Neural progenitor cell (in vitro differentiated cells): ENCODE measurements at places on chromosomes 16 and 17. TPM values are rescaled to one million over a fixed set of nuclear protein-coding genes. Genes with fewer than 3 reads are reported as not detected.

GRCh38 chr17:57425431-57425830, 169.1 kb downstream of the MSI2 start:
- DNase-seq, result no peak

Gene JMJD6
- 8.7 and 11.6 TPM in 2 replicates for total RNA-seq

- DNase-seq, result no peak
Measured at GRCh38 chr16:82055117-82055516, 20.1 kb downstream of the HSD17B2 start.

Gene CSH1
- total RNA-seq, result not detected in 2 replicates

DNA sequence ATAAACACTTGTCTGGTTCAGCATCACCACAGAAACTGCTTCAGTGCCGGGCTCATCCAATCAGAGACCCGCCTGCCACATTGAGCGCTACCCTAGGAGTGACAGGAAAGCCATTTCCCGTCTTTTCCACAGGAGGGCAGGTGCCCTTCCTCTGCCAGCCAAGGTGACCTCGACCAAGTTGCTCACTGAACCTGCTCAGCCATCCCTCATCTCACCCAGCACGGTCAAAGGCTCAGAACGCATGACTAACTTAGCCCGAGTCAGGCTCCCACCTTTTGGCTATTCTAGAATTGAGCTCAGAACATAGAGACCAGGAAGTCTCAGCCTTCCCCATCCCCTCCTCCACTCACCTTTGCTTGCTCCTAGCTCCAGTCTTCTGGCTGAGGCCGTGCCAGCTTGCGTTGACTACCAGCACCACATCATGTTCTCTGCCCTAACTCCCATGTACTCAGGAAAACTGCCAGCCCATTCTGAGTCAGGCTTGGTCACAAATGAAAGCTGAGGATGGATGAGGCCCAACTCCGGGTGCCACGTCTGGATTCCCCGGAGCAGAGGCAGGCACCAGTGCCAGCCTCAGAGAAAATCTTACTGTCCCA, 15.6 kb downstream of the MRPS23 start:
- peak; percentile 51 for DNase-seq

- no peak for DNase-seq
Measured at GRCh38 chr17:83193336-83194185, 114.2 kb downstream of the METRNL start.

DNA sequence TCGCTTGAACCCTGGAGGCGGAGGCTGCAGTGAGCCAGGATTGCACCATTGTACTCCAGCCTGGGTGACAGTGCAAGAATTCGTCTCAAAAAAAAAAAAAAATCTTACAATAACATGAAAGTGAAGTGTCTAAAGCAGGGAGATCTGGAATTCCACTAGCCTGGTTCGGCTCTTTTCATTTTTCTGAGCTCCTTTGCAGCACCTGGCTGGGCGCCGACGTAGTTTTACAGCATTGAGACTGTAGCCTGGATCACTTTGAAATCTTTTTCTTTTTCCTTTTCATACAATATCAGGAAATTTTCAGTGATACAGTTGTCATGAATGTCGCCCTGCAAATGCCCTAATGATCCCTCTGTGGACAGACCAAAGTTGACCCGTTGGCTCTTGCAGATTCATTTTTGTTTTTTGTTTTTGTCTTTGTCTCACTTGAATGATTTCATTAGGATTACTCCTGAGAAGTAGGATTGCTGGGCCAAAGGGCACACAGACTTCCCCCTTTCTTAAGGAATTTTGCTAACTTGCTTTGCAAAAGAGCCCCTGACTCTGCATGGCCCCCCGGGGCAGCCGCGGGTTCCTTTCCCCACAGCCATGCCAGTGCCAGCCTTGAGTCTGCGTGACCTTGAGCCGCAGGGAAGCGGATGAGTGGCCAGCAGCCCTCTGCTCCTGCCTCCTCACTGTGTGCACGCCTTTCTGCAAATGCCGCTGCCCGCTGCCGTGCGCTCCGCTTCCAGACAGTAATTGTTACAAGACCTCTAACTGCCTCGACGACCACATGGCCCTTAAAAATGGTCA, 28.0 kb downstream of the CRISPLD2 start:
- peak; percentile 82 for DNase-seq

- DNase-seq, result no peak
Measured at GRCh38 chr16:84517366-84517765, 12.9 kb upstream of the MEAK7 start.

DNA sequence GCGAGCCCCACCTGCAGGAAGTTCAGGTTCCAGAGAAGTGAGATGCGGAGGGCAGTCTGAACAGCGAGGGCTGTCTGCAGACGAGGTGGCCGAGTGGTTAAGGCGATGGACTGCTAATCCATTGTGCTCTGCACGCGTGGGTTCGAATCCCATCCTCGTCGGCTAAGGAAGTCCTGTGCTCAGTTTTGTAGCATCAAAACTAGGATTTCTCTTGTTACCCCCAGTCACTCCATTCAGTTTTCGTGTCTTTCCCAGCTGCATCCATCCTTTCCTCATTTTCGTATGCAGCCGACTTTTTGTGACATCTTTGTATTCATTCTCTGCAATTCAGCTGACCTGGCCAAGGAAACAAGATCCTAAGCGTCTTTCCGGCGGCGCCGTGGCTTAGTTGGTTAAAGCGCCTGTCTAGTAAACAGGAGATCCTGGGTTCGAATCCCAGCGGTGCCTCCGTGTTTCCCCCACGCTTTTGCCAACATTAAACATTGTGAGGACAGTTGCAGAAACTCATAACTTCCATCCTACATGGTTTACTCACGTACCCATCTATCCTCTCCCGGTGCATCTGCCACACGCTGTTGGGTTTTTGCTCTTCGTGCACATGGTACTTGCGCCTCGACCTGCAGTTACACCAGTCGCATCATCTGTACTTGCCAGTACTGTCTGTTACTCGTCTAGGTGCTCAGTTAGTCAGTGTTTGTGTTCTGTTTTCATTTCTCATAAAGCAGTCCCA, 3.0 kb downstream of the BORCS6 start:
- DNase-seq, result peak; percentile 95

GRCh38 chr16:50859628-50860360, 117.9 kb downstream of the CYLD start:
- no peak for DNase-seq
